ENCODE measurements at places on chromosomes 7 and 10.
A peak's percentile ranks its signal among the peaks of the same experiment; 100 is the strongest.

DNA sequence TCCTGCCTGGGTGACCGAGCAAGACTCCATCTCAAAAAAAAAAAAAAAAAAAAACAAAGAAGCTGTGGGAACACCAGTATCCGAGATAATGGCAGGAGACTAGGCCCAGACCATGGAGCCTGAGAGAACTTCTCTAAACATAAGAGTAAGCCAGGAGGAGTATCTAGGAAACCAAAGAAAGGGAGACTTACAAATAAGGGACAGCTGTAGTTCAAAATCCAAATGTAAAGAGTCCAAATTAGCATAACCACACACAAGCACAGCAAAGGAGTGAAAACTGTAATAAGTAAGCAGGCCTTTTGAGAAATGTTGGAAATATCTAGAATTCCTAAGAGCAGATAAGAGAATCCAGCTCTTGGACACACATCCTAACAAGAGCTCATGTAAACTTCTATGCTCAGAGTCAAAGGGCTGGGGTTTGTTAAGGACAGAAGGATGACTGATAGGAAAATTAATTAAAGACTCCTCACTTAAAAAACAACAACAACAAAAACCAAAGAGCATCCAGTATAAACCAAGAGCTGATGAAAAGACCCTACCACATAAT lies 15.8 kb downstream of the ZNF25 start:
- peak; percentile 17 for DNase-seq

GRCh38 chr10:10644676-10645385 lies 372.8 kb upstream of the CELF2 start:
- peak; percentile 43 for DNase-seq

DNA sequence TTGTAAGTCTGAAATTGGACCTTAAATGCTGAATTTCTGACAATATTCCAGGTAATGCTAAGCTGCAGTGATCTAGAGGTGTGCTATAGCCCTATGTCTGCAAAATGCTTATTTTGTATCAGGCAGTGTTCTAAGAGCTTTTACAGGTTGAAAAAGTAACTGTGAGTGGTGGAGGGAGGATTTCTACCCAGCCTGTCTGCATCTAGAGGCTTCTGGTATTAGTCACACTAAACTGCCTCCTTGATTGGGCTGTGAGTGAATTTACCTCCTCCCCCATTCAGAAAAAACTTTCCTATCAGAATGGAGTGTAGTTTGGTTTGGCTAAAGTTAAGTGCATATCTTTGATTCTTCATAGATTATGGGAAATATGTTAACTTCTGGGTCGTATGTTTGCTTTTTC lies 56.8 kb downstream of the BBS9 start:
- DNase-seq: peak; percentile 83

GRCh38 chr7:28773423-28774145 lies 184.5 kb downstream of the TRIL start:
- DNase-seq: no peak

DNA sequence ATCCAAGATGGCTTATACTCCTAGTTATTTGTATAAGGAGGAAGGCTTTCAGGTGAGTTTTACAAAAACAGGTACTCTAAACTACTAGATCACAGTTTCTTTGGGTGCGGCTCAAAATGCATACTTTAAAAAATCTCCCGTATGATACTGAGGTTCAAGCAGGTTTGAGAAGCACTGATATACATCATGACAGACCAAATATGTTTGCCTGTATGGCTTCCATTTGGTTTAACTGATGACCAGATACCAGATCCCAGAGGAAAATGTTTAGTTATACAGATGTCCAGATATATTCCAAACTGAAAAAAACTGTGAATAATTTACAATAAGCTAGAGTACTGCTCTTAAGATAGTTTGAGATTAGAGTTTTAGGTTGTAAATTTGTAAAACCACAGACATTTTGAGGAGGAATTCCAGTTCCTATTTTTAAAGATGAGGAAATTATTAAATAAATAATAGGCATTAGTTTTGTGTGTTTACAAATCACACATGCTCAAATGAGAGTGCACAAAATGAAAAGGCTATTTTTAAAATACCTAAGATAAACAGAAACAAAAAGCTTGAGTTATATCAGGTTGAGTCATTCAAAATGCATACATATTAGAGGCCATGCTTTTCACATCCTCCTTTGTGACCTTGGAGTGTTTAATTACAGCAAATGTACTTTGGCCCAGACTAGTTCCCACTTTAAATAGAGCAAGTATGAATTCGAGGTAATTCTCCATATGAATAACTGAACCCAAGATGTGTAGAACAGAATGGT lies 60.5 kb downstream of the SEMA3C start:
- peak; percentile 83 for DNase-seq

- peak; percentile 69 for DNase-seq
These were observed 102.5 kb downstream of the SAMD9 start for GRCh38 chr7:93015101-93015778.

GRCh38 chr7:7159063-7159658 lies 23.2 kb upstream of the C1GALT1 start:
- DNase-seq: no peak

GRCh38 chr10:1270490-1270889 lies 214.3 kb downstream of the WDR37 start:
- DNase-seq: no peak
